ENCODE measurements at places on chromosomes 5 and 9. TPM values are rescaled to one million over a fixed set of nuclear protein-coding genes. Genes with fewer than 3 reads are reported as not detected.

The ERAP2 gene
- total RNA-seq = not detected

- H3K27me3 ChIP-seq = peaks cover 17% of the 10 kb centered on the region
- H3K27ac ChIP-seq = no peak overlapping the region
- peak; percentile 77 for DNase-seq
- H3K4me1 ChIP-seq = no peaks in the 10 kb centered on the region
- H3K4me3 ChIP-seq = no peak overlapping the region
- no peaks in the 10 kb centered on the region for H3K36me3 ChIP-seq
Measured at GRCh38 chr9:36980148-36980974, 53.7 kb downstream of the PAX5 start.

- H3K36me3 ChIP-seq = peaks cover under 1% of the 10 kb centered on the region
- no peaks in the 10 kb centered on the region for H3K27me3 ChIP-seq
- H3K4me3 ChIP-seq = no peak overlapping the region
- no peaks in the 10 kb centered on the region for H3K4me1 ChIP-seq
- DNase-seq = no peak
- H3K27ac ChIP-seq = no peak overlapping the region
Measured at GRCh38 chr9:122307925-122308324, 43.2 kb downstream of the MRRF start.

DNA sequence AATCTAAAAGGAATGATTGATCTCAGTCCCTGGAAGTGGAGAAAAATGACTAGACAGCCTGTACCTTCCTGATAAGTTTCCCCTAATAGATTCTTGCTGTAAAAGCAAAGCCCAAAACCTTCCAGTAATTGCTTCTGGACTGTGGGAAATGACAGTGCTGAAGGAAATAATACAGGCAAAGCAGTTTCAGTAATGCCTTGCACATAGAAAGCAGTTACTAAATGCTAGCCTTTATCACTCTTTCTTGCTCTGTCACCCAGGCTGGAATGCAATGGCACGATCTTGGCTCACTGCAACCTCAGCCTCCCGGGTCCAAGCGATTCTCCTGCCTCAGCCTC, 50.3 kb downstream of the MAP1B start:
- no peaks in the 10 kb centered on the region for H3K27me3 ChIP-seq
- no peak overlapping the region for H3K4me3 ChIP-seq
- DNase-seq = no peak
- no peak overlapping the region for H3K27ac ChIP-seq
- H3K4me1 ChIP-seq = peaks cover 7% of the 10 kb centered on the region

DNA sequence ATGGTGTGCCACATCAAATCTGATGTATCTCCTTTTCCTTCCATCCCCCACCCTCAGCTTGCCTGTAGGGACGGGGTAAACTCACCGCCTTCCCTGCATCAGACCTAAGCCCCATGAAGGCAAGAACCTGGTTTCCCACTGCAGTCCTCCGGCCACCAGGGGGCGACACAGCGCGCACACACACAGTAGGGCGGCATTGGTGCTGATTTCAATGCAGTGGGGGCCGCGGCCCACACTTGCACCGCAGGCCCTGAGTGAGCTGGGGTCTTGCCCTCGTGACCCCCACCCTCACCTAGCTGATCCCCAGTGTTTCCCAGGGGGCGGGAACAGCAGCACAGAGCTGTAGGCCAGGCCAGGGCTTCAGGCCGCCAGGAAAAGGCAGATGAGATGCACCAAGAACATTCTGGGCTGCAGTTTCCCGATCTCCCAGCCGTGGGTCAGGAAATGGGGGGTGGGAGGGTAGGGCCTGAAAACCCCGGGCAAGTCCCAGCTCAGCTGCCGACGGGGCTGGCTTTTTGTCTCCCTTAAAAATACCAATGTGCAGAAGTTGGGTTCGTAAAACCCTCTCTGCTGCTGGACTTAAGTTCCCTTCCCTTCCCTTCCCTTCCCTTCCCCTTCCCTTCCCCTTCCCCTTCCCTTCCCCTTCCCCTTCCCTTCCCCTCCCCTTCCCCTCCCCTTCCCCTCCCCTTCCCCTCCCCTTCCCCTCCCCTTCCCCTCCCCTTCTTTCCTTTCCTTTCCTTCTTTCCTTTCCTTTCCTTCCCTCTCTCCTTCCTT, 19.5 kb downstream of the FAM163B start:
- H3K27ac ChIP-seq = no peak overlapping the region
- H3K27me3 ChIP-seq = no peaks in the 10 kb centered on the region
- peaks cover 2% of the 10 kb centered on the region for H3K36me3 ChIP-seq
- no peaks in the 10 kb centered on the region for H3K4me1 ChIP-seq
- DNase-seq = peak; percentile 83

The CCDC107 gene
- 11.3 TPM for total RNA-seq

GRCh38 chr9:19145881-19146280, 18.6 kb upstream of the PLIN2 start:
- no peak for DNase-seq
- H3K27me3 ChIP-seq = no peaks in the 10 kb centered on the region
- no peaks in the 10 kb centered on the region for H3K4me1 ChIP-seq
- H3K4me3 ChIP-seq = no peak overlapping the region
- no peaks in the 10 kb centered on the region for H3K36me3 ChIP-seq

DNA sequence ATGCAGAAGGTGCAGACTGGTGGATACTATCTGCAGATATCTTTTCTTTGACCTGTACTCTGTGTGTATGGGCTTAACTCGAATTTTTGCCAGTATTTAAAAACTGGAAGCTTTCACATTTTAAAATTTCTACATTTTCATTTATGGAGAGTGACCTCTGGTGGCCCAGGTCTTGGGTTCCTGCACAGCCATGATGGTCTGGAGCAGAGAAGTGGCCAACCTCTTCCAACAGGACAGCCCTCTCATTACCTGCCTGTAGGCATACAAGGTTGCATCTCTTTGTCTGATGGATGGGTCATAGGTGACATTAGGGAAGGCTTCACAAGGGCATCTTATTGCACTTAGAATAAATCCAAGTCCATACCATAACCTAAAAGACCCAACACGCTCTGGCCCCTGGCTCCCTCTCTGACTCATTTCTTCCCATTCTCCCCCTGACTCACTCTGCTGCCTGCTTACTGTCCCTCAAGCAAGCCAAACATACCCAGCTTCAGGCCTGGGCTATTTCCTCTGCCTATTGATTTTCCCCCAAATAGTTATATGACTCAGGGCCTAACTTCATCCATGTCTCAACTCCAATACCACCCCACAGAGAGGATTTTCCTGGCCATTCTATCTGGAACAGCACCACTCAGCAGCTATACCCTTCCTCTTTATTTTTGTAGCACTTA, 113.3 kb upstream of the SLC1A3 start:
- H3K4me3 ChIP-seq = no peak overlapping the region
- no peaks in the 10 kb centered on the region for H3K27me3 ChIP-seq
- no peaks in the 10 kb centered on the region for H3K4me1 ChIP-seq
- no peaks in the 10 kb centered on the region for H3K36me3 ChIP-seq
- DNase-seq = no peak

The NR4A3 gene
- total RNA-seq = 0.24 TPM

The RAB3C gene
- 11.5 TPM for total RNA-seq

The PCDHGA8 gene
- total RNA-seq = 0.90 TPM

GRCh38 chr5:1445689-1446601, 705 bp upstream of the SLC6A3 start:
- H3K27me3 ChIP-seq = peaks cover 38% of the 10 kb centered on the region
- no peaks in the 10 kb centered on the region for H3K36me3 ChIP-seq
- H3K4me3 ChIP-seq = peak overlapping the region; percentile 74
- H3K4me1 ChIP-seq = no peaks in the 10 kb centered on the region
- no peak for DNase-seq

GRCh38 chr9:136120438-136120844, 1.8 kb upstream of the TMEM250 start:
- no peaks in the 10 kb centered on the region for H3K4me1 ChIP-seq
- H3K4me3 ChIP-seq = no peak overlapping the region
- H3K36me3 ChIP-seq = no peaks in the 10 kb centered on the region
- no peak for DNase-seq

- H3K36me3 ChIP-seq = peaks cover 8% of the 10 kb centered on the region
- no peak overlapping the region for H3K27ac ChIP-seq
- peaks cover 3% of the 10 kb centered on the region for H3K4me1 ChIP-seq
- no peak overlapping the region for H3K4me3 ChIP-seq
Measured at GRCh38 chr5:10301842-10302610, 5.7 kb downstream of the CMBL start.

- H3K4me3 ChIP-seq = peak overlapping the region; percentile 85
- no peak for DNase-seq
- H3K27me3 ChIP-seq = no peaks in the 10 kb centered on the region
- peaks cover 4% of the 10 kb centered on the region for H3K4me1 ChIP-seq
- peaks cover 10% of the 10 kb centered on the region for H3K36me3 ChIP-seq
- no peak overlapping the region for H3K27ac ChIP-seq
Measured at GRCh38 chr9:127567035-127567729, 44.9 kb upstream of the STXBP1 start.

- no peaks in the 10 kb centered on the region for H3K27me3 ChIP-seq
- no peak overlapping the region for H3K4me3 ChIP-seq
- peaks cover 1% of the 10 kb centered on the region for H3K4me1 ChIP-seq
- H3K27ac ChIP-seq = no peak overlapping the region
- H3K36me3 ChIP-seq = no peaks in the 10 kb centered on the region
Measured at GRCh38 chr5:151208481-151208914, 15.4 kb downstream of the CCDC69 start.

DNA sequence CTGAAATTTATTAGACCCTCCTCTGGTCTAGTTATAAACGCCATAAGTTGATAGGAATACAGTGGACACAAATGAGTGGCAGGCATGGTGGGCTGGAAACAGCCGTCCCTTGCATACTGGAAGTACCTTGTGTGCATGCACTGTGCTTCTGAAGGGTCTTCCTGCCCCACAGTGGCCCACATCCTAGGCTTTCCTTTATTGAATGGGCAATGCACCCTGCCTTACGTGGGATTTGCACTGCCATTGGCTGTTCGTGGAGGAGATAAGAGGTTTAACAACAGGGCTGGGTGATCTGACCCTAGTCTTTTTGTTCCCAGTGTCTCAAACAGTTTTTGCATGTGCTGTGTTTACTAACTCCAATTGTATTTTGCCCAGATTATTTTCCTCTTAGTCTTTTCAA, 480.8 kb downstream of the GADD45G start:
- H3K4me3 ChIP-seq = no peak overlapping the region
- H3K27me3 ChIP-seq = no peaks in the 10 kb centered on the region
- H3K4me1 ChIP-seq = peaks cover 7% of the 10 kb centered on the region
- DNase-seq = no peak
- H3K36me3 ChIP-seq = no peaks in the 10 kb centered on the region

The C9 gene
- total RNA-seq = not detected

DNA sequence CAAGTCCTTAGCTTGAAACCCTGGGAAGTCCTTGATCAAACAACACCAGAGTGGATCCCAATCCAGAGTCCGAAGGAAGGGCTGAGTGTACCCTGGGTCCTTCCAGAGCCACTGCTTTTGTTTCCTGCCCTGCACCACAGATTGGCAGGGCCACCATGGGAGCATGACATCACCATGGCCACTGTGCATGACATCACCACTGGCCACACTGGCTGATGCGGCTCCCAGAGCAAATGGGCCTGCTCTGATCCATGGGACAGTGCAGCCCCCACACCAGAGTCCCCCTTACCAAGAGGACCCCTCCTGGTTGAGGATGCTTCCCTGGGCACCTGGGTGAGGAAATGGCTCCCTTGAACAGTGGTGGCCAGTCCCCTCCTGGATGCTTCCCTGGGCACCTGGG, 9.9 kb downstream of the SLC6A3 start:
- no peaks in the 10 kb centered on the region for H3K27me3 ChIP-seq
- no peak overlapping the region for H3K4me3 ChIP-seq
- H3K4me1 ChIP-seq = no peaks in the 10 kb centered on the region

GRCh38 chr5:168818558-168818957, 239.4 kb upstream of the PANK3 start:
- no peak overlapping the region for H3K4me3 ChIP-seq
- no peak for DNase-seq
- no peaks in the 10 kb centered on the region for H3K36me3 ChIP-seq
- no peaks in the 10 kb centered on the region for H3K27me3 ChIP-seq
- no peak overlapping the region for H3K27ac ChIP-seq

DNA sequence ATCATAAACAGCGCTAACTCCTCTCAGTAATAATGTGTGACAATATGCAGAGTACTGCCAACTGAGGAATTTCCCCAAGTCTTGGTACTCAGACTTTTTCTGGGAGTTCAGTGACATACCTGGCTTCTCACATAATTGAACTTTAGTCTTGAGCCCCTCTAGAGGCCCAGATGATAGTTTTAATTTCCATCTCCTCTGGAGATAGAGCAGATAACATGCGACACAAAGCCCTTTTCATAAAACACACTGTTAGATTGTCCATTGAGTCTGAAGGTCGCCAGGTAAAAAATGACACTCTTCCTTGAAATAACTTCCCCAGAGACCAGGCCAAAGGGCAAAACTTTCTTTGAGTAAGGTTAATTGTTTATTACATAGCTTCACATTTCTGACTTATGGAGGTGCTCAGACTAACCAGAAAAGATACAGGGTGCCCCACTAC, 476.0 kb downstream of the RASEF start:
- no peaks in the 10 kb centered on the region for H3K27me3 ChIP-seq
- no peak overlapping the region for H3K4me3 ChIP-seq
- no peak for DNase-seq
- no peaks in the 10 kb centered on the region for H3K36me3 ChIP-seq

GRCh38 chr5:32489791-32490562, 45.4 kb upstream of the ZFR start:
- no peaks in the 10 kb centered on the region for H3K27me3 ChIP-seq
- peak; percentile 74 for DNase-seq
- no peak overlapping the region for H3K4me3 ChIP-seq

The KLF4 gene
- total RNA-seq = 7.1 TPM

DNA sequence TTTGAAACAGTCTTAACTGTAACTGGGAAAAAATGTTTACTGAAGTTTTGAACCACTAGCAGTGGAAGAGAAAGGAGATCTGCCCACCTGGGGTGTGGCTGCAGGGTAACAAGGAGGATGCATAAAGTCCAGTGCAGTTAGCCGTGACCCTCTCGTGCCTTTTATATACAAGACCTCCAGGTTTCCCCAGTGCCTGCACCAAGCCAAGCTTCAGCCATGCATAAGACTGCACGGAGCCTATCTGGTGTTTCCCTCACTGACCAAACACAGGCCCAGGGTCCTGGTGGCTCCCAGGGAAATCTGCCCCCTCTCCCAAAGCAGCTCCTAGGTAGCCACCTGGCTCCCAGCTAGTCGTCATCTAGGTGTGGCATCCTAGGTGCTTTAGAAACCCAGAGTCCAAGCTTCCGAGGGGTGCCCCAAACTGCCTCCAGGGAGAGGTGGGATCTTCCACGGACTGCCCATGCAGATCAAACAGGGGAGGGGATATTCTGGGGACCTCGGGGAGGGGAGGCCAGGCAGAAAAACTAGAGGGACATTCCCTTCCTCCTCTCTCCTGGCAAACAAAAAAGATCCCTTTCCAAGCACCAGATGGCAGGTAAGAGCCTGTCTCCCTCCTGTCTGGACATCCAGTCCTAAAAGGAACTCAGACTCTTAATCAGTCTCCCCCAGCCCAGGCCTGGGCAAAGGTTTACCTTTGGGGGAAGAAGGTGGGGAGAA, 2.7 kb downstream of the SHB start:
- DNase-seq = no peak
- H3K27ac ChIP-seq = no peak overlapping the region
- H3K27me3 ChIP-seq = no peaks in the 10 kb centered on the region

The CDH18 gene
- total RNA-seq = 0.61 TPM

The ZNF618 gene
- total RNA-seq = 13.6 TPM

GRCh38 chr5:103291606-103292005, 33.0 kb downstream of the MACIR start:
- no peaks in the 10 kb centered on the region for H3K4me1 ChIP-seq
- no peak for DNase-seq
- H3K36me3 ChIP-seq = no peaks in the 10 kb centered on the region
- H3K27me3 ChIP-seq = no peaks in the 10 kb centered on the region
- H3K4me3 ChIP-seq = no peak overlapping the region

All from H9 (cell line).